ENCODE measurements at places on chromosomes 12 and 14.

GRCh38 chr12:96212456-96213375, 18.5 kb downstream of the ELK3 start:
- DNase-seq, result no peak

DNA sequence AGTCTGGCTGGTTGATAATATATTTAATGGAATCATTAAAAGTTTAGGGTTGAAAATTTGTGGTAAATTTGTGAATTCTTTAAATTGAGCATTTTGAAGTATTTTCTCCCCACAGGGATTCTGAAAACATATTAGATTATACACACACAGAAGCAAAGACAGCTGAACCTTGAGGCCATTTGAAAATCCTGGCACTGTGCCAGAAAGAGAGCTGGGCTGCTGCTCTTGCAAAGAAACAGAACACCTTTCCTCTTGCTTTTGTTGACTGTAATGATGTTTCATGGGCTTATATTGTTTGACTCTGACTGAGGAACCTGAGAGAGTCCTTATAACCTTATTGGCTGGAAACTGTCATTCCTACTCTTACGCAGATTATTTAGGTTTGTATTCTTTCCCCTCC, 4.8 kb downstream of the RNF34 start:
- DNase-seq, result no peak

DNA sequence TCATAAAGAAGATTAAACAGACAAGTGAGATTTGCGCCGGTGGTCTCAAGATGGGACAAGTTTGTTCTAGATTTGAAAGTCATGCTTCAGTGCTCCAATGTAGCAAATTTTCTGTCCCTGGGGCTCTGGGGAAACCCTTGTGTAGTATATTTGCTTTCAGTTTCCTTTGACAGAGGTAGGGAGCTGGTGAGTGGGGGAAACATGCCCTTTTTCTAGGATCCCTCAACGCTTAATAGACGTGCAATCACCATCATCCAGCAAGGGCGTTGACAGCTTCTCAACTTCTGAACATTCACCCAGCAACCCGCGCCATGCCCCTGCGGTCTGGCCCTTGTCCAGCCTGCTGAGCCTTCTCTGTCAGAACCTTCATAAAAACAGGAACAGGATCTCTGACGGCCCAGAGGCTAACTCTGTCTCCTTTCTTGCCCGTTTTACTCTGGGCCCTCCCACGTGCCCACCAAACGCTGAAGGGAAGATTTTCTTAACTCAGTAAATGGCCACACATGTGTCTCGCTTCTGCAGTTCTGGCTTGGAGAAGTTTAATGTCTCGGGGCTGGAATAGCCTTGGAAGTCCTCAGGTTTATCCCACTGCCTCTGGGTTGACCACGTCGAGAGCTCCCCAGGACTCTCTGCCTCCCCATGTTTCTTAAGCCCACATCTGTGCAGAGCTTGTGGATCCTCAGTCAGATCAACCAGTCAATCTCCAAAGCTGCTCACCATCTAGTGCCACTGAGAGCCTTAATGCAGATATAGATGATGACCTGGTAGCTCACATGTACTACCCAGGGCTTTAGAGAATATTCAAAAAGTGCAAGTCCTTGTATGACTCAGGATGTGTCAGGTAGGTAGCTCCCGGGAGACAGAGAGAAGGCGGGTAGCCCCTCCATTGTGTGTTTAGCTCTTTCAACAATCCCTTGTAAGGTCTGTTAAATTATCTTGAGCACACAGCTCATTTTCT, 58.1 kb upstream of the CCND2 start:
- no peak for DNase-seq

DNA sequence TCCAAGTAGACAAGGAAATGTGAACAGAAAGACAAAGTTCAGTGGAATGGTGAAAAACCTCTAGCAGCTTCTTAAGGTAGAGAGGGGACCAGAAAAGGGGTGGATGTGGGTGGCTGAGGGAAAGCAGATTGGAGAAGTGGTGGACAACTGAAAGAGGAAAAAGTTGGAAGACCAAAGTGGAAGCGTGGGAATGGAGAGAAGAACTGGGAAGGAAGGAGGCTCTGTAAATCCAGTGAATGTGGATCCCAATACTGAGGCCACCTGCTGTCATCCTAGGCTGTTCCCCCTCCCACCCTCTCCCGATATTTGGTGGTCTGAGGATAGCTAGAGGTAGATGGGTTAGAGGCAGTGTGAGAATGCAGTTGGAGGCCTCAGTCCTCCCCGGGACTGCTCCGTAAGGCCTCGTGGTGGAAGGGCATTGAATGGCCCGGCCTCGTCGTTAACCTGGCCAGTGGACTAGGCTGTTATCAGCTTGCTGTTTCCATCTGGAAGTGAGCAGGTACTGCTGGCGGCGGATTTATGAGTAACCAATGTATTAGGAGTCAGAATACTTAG, 822 bp upstream of the POU6F1 start:
- no peak for DNase-seq

GRCh38 chr14:36068777-36069534, 107.6 kb downstream of the PTCSC3 start:
- no peak for DNase-seq

DNA sequence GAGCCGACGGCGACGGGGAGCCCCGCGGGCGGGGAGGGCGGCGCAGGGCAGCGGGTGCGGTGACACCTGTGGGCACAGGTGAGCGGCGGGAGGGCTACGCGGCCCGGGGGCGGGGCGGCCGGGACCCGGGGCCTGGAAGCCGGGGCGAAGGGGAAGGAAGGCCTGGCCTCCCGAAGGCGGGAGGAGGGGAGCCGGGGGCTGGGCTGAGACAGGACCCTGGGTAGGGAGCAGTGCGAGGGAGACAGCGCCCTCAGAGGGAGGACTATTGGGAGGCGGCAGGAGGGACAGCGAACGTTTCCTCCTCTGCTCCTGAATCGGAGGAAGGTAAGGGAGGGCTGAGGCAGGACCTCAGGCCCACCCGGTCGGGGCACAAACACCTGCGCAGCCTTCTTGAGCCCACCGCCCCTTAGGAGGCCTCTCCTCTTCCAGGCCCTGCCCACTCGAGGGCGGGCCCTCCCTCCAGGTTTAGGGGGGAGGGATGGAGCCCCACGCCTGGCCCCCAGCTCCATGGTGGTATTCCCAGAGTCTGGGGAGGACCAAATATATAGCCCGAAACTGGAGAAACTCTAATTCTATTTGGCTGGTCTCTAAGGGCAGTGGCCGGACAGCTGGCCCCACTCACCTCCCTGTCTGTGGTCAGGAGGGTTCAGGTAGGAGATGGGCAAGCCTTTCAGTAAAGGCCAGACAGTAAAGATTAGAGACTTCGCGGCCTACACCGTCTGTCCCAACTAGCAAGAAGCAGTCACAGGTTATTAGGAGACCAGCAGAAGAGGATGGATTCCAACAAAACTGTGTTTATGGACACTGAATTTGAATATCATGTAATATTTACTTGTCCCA, 509 bp downstream of the PLEKHG6 start:
- DNase-seq, result no peak

GRCh38 chr12:126700096-126700495, 1566.9 kb upstream of the TMEM132C start:
- DNase-seq, result no peak

DNA sequence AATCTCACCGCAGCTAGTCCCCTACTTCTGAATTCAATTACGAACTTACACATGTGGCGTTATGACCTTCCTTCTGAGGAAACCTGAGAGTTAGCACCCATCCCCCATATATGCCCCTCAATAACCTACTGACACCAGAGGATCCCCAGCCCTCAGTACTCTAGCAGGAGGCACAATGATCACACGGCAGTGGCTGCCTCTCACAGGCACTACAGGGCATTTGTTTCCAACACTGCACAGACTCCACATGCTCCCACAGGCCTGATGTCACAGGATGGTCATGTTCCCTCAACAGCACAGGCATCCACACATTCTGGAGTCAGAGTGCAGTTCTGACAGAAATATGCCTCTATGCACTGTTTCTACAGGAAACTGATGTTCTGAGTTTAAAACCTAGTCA, 17.4 kb downstream of the PPP1CC start:
- DNase-seq, result no peak

GRCh38 chr12:100826323-100826722, 31.7 kb downstream of the ANO4 start:
- no peak for DNase-seq

DNA sequence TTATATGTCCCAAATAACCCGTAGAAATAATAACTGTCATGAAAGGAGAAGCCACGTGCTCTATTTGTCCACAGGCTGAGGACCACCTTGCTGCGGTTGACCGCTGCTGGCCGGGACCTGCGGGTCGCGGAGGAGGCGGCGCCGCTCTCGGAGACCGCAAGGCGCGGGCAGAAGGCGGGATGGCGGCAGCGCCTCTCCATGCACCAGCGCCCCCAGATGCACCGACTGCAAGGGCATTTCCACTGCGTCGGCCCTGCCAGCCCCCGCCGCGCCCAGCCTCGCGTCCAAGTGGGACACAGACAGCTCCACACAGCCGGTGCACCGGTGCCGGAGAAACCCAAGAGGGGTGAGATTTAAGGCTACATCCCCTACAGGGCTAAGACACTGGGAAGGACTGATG, 21.0 kb downstream of the RPGRIP1 start:
- no peak for DNase-seq

DNA sequence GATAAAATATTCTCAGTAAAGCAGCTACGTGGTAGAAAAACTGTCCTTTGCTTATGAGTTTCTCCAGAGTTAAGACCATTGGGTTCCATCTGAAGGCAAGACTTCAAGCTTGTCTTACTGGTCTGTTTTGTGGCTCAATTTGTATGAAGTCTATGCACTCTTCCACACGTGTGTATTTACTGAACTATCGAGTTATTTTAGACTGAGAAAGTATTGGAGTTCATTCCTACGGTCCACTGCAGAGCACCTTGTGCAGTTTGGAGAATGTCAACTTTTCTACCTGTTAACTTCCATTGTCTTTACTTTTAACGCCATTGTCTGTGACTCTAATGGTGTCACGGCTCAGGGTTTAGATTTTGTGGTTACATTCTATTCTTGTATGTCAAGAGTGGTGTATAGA, 3.7 kb downstream of the HIF1A start:
- DNase-seq, result no peak

- DNase-seq, result no peak
Observed at GRCh38 chr14:95835121-95835730, 41.4 kb upstream of the TUNAR start.

- no peak for DNase-seq
Observed at GRCh38 chr14:92492258-92492657, 21.3 kb upstream of the RIN3 start.

- DNase-seq, result no peak
Observed at GRCh38 chr14:105153331-105153731, 15.2 kb downstream of the JAG2 start.

- no peak for DNase-seq
Observed at GRCh38 chr14:75476274-75476995, 45.8 kb upstream of the BATF start.

DNA sequence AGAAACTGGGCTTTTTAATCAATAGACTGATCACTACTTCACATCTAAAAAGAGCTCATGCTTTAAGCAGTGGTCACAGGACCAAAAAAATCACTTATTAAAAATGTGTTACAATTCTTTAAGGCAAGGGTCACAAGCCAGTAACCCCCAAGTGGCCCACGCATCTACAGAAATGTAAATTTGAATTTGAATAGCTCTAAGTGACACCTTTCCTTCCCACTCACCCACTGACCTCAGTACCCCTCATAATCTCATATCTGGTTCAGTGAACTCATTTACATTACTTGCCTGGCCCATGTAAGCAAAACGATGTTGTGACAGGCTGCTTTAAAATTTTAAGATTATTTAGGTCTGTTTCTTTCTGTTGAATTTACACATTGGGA, 27.4 kb downstream of the NELL2 start:
- no peak for DNase-seq

GRCh38 chr12:63098851-63099250, 52.1 kb downstream of the AVPR1A start:
- no peak for DNase-seq

- DNase-seq, result no peak
Observed at GRCh38 chr12:131041216-131041967, 87.7 kb downstream of the ADGRD1 start.

DNA sequence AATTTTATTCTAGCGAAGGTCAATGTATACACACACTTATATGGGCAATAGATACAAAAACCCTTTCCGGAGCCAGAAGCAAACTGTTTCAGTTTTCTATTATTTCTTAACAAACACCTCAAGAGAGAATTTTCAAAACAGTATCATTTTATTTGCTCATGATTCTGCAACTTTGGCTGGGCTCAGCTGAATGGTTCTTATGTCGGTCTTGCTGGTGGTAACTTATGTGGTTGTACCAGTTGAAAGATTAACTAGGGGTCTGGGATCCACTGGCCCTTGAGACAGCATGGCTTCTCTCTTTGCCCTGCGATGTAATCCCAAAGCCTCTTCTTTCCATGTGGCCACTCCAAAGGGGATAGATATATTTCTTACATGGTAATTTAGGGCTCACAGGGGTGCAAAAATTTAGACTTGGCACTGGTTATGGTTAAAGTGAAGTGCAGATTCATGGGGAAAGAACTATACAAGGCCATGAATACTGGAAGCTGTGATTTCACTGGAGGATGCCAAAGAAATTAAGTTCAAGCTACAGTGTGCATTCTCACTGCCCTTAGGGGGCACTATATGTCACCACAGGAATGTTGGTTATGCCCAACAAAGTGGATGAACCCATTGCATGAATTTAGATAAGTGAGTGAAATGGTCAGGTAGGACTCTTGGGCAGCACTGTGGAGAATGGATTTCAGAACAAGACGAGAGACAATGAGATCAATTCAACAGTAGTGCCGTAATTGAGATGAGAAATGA, 94.3 kb upstream of the NAV3 start:
- DNase-seq, result no peak

DNA sequence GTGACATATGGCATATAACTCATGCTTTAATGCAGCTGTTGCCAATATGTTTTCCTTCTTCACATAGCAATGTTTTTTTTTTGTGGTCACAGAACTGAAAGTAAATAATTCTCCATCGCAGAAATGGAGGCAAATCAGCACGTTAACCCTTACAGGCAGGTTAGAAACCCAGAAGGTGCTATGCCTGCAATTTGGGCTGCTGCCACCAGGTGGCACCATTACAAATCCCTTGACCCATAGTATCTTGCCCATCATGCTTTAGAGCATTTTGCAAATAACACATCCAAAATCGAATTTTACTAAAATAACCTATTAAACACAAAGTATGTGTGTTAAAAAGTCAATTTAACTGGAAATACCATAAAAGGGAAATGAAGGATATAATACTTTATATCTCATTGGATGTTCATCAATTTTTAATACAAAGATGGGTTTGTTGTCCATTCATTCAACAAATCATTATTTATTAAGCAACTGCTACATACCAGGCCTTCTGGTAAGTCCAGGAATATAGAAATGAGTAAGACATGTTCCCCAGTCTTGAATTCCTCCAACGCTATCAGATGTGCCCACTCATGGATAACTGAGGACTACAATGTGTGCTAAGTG, 340.1 kb downstream of the GLT1D1 start:
- DNase-seq, result no peak

GRCh38 chr12:69094606-69095216, 144.7 kb upstream of the CPSF6 start:
- no peak for DNase-seq

GRCh38 chr14:90509403-90509802, 112.6 kb downstream of the CALM1 start:
- DNase-seq, result no peak

GRCh38 chr12:123149501-123150274, 1.2 kb downstream of the PITPNM2 start:
- DNase-seq, result no peak

Measured in stimulated activated CD4-positive, alpha-beta T cell treated with anti-CD3 and anti-CD28 coated beads, Interleukin-1b, Interleukin-23, amount 100 ng/mL, for 1 hour (primary cell).